ACHN (cell line): ENCODE measurements at places on chromosomes 2 and 18.

DNA sequence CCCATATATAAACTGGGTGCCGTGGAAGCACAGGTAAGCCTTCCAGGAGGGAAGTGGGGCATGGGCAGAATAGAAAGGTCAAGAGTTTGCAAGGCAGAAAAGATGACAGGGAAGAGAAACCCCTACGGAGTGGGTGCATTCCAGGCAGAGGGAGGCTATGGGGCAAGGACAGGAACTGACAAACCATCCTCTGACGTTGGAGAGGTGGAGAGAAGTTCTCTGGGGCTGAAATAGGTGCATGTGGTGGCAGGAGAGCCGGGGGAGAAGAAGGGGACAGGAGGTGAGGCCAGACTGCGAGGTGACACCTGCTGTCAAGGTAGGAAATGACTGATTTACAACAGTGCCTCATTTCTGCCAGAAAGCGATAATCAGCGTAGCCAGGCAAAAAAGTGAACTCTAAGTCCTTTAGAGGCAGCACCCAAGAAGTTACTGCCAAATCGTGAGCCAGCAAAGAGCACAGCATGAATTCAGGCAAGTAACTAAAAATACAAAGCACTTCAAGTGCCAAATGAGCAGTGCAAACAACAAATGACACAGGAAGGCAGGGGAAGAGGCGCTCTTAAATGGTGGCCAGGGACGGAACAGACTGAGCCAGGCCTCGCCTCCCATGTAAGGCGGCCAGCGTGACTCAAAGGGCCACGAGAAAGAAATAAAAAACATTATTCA is 113.3 kb upstream of the ACVR1C start:
- DNase-seq = no peak

DNA sequence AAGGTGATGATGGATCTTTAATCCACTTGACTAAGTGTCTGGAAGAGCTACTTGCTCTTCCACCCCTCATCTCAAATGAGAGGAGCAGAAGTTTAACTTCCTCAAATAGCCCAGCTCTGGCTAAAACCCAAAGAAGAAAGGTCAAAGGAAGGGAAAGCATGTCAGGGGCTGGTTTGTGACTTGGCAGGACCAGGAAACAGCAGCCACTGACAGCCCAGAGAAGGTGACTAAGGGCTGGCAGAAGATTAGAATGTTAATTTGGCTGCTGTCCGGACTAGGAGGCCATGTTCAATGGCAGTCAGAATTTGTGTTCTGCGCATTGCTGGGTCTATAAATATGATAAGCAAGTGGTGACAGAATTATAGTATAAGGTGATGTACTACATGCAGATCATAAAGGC is 386.2 kb downstream of the SETBP1 start:
- no peak for DNase-seq

DNA sequence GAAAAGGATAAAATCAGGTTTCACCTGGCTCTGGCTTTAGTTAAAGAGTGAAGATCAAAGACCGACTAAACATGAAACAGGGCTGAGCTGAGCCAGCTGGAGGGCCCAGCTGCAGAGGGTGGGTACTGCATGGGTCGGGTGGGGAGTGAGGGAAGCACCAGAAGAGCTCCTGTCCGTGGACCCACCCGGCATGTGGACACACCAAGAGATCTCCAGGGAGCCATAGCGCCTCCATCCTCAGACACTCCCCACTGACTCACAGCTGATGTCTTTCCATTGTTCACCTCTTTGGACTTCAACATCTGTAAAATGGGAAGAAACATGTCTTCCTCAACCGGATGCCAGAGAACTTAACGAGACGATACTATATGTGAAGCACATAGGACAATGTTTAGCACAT is 178.3 kb upstream of the KLHL29 start:
- DNase-seq = no peak

GRCh38 chr2:197992482-197993133 is 188.2 kb downstream of the PLCL1 start:
- DNase-seq = no peak

GRCh38 chr2:24313744-24314632 is 46.3 kb downstream of the ITSN2 start:
- DNase-seq = peak; percentile 47

GRCh38 chr18:34048423-34048822 is 176.3 kb downstream of the NOL4 start:
- no peak for DNase-seq

- DNase-seq = peak; percentile 26
These were observed 2.0 kb upstream of the HK2 start for GRCh38 chr2:74831693-74832530.

GRCh38 chr2:40400336-40400953 is 51.4 kb downstream of the SLC8A1 start:
- peak; percentile 63 for DNase-seq

DNA sequence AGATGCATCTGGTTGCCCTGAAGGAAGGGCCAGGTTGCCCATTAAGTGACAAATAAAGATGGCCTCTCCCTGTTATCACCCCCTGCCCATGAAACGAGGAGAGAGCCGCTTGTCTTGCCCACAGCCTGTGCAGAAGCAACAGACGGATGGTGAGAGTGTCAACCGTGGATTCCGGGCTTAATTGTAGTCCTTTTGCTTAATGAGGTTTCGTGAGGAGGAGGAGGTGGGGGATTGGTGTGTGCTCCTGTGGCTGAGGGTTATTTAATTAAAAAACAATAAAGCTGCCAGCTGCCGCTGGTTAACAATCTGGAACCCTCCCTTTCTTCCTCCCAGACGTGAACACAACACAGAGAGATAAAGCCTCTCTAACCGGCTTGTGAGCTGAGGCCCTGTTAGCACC is 188.0 kb upstream of the PARD3B start:
- DNase-seq = no peak

DNA sequence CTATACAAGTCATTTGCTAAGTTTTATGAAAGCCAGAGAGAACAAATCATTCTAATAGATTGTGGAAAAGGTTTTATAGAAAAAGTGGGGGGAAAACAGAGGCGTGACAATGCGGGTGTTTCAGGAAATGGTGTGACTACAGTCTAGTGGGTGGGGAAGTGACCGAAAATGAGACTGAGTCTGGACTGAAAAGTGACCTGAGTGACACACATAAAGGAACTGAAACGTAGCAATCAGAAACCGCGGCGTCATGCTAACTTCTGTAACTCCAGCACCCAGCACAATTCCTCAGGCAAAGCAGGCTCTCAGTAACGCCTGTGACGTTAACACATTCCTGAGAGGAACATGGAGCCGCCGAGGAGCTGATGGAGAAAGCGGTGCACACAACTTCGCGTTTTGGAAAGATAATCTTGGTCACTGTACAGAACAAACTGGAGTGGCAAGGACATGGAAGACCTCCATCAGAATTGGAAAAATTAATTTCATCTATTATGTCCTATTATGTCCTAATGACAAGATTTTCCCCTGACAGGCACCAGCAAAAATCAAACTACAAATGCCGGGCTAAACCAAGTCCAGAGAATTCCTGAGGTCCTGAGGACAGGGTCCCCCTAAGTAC is 1.4 kb upstream of the CD226 start:
- DNase-seq = no peak

GRCh38 chr2:10027660-10028330 is 15.6 kb upstream of the KLF11 start:
- DNase-seq = no peak

- peak; percentile 45 for DNase-seq
These were observed 464 bp downstream of the CYBRD1 start for GRCh38 chr2:171522788-171523087.

GRCh38 chr2:236352761-236353593 is 88.8 kb upstream of the ASB18 start:
- peak; percentile 27 for DNase-seq

GRCh38 chr18:54873884-54874255 is 45.6 kb downstream of the RAB27B start:
- DNase-seq = no peak

DNA sequence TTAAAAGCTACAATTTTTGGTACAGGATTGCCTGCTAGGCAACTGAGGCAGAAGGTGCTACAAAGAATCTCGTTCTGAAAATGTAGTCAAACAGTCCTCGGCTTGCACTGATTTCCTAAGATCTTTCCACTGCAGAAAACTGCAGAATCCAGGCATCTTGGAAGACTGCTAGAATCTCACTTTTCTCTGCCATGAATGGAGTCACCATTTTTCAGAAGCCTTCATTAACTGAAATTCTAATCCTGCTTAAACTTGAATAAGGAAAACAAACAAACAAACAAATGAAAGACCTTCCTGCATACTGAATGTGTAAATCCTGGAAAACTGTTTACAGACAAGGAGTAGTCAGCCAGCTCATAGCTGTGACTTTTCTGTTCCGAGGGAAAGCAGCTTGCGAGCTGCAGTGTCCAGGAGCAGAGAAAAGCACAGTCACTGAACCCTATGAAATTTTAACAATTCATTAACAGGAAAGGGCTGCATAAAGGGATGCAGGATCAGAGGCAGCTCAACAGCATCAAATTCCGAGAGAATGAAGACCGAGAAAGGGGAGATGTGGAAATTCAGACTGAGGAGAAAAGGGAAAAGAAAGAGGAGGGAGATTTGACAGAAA is 210.5 kb upstream of the PIK3C3 start:
- DNase-seq = no peak

DNA sequence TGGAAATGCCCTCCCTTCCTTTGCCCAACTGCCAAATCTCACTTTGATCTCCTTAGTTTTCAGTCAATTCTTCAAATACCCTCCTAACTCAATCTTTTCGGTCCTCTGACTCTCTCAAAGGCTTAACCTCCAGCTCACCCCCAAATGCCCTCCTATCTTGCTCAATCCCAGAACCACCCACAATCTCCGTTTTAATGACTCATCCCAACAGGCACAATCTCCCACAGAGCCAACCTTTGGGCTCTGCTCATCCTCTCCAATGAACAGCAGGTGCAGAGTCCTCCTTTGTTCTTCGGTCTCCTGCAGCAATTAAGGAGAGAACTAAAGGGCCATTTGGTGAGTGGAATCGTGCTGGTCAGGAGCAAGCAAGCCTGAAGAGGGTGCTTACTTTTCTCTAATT is 366.1 kb upstream of the CRIM1 start:
- DNase-seq = no peak

- no peak for DNase-seq
These were observed 160.7 kb upstream of the EPAS1 start for GRCh38 chr2:46136481-46136880.

DNA sequence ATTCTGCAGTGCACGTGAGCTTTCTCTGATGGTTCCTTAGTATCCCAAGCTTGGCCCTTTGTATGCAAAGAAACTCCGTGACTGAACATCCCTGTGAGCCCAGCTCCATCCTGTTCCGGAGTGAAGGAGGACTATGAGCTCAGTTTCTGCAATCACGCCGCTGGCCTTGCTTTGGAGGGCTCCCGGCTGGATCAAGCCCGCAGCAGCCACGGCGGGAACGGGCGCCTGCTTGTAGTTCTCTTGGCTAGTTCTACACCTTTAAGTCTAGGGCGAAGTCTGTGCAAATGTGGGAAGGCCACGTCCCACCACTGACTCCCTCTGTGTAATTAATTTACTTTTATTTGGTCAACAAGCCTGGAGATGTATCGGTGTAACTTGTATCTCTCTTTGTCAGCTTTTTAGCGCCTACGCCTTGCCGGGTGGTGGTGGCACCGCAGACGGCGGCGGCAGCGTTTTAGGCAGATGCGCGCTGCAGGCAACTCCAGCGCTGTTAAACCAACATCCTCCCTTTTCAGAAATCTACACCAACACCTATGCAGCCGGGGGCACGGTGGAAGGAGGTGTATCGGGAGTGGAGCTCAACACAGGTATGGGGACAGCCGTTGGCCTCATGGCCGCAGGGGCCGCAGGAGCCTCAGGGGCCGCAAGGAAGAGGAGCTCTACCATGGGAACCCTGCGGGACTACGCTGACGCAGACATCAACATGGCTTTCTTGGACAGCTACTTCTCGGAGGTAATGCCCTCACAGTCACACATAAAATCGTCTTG is 34.3 kb downstream of the DSG4 start:
- DNase-seq = no peak

DNA sequence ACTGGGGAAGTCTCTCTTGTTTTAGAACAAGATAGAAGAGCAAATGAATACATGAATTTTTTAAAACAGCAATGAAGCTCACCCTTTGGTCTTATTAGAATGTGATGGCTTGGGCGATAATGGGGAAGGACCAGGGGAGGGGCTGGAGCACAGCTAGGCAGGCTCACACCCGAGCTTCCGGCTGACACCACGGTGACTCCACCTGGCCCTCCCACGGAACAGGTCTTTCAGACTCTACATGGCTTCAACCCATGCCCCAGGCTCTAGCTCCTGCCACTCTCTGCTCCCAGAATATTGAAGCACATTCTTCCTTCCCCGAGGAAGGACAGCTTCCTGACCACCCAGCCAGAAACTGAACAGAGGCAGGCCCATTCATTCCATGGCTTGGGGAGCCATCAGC is 127.5 kb upstream of the AGAP1 start:
- no peak for DNase-seq

- DNase-seq = no peak
These were observed 586 bp upstream of the C2orf49 start for GRCh38 chr2:105336786-105337121.

DNA sequence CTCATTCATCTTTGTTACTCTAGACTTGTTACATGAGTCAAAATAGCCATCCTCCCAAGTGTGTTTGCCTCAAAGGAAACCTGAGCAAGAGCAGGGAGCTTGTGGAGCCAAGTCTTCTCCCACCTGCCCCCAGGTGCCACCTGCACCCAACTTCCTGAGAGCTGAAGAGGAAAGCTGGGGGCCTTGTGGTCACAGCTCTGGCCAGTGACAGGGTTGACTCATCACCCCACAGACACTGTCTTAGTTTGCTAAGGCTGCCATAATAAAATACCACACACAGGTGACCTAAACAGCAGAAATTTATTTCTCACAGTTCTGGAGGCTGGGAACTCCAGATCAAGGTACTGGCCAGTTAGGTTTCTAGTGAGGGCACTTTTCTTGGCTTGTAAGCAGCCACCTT is 99.6 kb downstream of the TPGS2 start:
- DNase-seq = no peak
